ENCODE measurements at places on chromosomes 1 and 21.

GRCh38 chr1:94863919-94864318, 43.8 kb downstream of the SLC44A3 start:
- no peak for DNase-seq

- DNase-seq, result no peak
Observed at GRCh38 chr1:246730839-246731238, 6.6 kb downstream of the SCCPDH start.

DNA sequence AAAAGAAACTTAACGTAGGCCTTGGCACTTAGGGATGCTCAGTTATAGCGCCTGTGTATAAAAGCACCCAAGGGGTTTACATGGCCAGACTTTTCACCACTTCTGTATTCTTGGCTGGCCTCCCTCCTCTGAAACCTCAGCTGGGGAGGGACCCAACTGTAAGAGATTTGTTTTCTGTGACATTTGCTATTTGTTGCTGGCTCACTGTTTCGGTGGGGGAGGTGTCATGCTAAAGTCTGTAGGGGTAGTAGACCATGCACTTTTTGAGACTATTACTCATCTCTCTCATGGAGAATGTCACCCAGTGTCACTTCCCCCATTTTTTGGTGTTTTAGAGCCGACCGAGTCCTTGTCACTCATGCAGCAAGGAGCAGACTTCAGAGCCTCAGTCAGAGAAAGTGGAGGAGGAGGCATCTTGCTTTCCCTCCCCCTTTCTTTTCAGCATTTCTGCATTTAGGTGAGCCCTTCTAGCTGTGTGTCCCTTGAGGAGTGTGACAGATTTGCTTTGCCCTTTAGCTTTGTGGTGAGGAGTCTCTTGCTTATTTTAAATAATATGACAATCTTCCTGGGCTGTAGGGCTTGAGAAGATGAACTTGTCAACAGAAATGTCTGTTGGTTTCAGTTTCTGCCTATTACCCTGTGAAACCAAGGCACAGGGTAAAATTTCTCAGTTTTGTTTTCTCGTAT, 160.1 kb downstream of the FASLG start:
- DNase-seq, result no peak

DNA sequence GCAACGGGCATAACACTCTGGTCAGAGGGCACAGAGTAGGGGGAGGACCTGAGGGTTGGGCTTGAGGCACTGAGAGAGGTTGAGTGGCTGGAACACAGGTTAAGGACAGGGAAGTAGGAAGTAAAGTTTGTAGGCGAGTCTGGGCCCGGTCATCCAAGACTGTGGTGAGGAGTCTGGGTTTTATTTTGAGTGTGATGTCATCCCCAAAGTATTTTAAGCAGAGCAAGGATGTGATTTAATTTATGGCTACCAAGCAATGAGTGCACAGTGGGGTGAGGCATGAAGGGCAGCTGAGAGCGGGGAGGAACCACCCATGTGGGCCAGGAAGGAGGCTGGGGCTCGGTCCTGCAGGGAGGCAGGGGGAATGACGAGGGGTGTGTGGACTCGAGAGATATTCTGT, 11.2 kb upstream of the VWA5B1 start:
- no peak for DNase-seq

GRCh38 chr1:248858891-248859889, at the start of gene ZNF692:
ZNF692 (minus strand) TSS chr1:248859085; CDS start chr1:248858309, 776 bp downstream.
- DNase-seq, result peak; percentile 95

- no peak for DNase-seq
Observed at GRCh38 chr21:34282223-34282622, 81.6 kb upstream of the KCNE2 start.

- DNase-seq, result no peak
Observed at GRCh38 chr21:34345892-34346291, 17.9 kb upstream of the KCNE2 start.

DNA sequence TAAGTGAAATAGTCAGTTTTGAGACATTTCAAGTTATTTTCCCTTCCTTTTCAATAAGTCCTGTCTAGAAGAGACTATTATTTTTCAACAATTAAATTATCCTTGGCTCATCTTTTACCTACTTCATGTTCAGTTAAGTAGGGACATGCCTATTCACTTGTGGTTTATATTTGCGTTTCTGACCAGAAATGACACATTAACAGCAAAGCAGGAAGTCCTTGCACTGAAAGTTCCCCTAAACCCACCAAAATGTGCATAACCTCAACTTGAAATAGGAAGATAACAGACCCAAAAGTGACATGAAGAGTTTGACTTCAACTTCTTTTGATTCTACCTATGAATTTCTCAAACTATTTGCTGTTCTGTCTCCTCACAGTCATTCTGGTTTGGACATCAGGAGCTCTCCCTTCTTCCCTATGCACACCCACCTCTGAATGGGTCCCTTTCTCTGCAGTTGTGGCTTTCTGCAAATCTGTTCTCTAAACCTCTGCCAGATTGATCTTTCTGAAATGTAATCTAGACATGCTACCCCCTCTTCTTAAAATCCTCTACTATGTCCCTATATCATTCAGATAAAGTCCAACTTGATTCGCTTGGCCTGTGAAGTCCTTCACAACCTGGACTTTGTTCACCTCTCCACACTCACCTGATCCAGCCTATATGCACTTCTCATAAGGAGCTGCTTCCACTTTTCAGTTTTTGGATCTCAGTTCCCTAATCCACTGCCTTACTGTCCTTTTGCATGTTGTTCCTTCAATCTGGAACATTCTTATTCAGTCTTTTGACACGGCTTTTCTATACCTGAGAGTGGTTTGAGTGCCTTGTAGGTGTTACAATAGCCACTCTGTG, 661.5 kb upstream of the ADGRL4 start:
- no peak for DNase-seq

GRCh38 chr21:43299441-43300277, 127.3 kb downstream of the SIK1 start:
- DNase-seq, result no peak

DNA sequence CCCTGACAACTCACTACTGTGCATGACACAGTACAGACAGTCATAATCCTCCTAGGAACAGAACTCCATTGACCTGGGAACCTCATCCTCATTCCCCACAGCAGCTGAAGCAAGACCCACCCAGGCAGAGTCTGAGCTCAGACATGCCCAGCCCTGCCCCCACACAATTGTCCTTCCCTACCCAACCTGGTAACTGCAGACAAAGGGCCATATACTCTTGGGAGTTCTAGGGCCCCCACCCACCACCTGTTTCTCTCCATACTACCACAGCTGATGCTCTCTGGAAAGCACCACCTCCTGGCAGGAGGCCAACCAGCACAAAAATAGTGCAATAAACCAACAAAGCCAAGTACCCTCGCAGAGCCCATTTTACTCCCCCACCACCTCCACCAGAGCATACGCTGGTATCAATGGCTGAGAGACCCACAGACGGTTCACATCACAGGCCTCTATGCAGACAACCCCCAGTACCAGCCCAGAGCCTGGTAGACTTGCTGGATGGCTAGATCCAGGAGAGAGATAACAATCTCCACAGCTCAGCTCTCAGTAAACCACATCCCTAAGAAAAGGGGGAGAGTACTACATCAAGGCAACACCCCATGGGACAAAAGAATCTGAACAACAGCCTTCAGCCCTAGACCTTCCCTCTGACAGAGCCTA, 159.7 kb upstream of the CXADR start:
- DNase-seq, result no peak

GRCh38 chr1:73761559-73761958, 436.4 kb downstream of the LRRIQ3 start:
- no peak for DNase-seq

DNA sequence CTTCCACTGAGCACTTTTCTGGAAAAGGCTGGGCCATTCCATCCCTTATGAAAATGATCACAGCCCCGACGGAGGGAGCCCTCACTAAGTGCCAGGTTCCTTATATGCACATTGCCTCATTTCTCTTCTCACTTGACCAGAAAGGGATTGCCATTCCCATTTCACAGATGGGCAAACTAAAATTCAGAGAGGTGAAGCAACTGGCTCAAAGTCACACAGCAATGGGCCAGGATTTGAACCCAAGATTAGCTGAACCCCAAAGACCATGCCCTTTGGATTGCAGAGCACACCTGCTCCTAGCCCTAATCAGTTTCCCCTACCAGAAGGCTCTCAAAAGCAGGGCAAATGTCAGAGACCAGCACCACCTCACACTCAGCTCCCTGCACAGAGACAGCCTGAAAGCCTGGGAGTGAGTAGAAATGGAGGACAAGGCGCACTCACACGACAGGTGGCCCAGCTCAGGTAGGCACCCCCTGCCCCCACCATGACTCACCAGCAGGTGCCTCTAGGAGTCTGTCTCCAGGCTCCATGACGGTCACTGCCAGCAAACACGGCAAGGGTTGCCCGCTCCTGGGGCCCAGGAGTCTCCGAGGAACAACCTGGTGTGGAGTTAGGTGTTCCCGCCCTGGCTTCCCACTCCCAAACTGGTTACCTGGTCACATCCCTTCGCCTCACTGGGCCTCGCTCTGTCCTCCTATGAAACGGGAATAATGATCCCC, 21.7 kb downstream of the SDC3 start:
- DNase-seq, result no peak

DNA sequence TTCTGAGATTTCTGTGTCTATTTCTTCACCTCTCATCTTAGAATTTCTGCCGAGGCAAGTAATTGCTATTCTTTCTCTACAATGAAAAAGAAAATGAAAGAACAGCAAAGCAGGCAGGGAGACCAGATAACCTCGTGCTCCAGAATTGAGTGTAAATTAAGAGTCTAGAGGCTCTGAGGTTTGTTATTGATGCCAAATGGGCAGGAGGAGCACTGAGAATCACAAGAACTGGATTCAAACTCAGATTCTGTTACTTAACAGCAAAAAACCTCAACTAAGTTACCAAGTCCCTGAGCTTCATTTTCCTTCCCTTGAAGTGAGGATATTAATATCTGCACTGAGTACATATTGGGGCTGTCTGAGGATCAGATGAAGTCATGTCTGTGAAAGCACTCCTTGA, 5.5 kb upstream of the DDR2 start:
- no peak for DNase-seq

DNA sequence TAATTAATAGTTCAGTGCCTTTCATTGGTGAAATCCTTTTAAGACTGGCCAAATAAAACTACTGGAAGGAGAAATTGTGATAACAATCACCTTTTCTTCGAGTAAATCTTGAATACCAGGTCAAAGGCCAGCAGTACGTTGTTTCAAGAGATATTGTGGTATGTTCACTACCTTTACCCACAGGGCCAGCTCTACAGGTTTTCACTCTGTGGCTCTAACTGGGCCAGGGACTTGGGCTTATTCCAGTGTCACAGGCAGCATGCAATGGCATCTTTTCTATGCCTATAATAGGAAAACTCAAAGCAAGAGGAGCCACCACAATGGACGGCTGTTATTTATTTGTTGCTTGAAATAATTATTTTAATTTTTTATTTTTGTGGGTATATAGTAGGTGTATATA, 26.8 kb upstream of the LRIF1 start:
- DNase-seq, result no peak

- DNase-seq, result no peak
Observed at GRCh38 chr1:41819069-41819468, 99.7 kb downstream of the HIVEP3 start.

GRCh38 chr1:205440476-205441317, 15.1 kb downstream of the BLACAT1 start:
- DNase-seq, result peak; percentile 45

DNA sequence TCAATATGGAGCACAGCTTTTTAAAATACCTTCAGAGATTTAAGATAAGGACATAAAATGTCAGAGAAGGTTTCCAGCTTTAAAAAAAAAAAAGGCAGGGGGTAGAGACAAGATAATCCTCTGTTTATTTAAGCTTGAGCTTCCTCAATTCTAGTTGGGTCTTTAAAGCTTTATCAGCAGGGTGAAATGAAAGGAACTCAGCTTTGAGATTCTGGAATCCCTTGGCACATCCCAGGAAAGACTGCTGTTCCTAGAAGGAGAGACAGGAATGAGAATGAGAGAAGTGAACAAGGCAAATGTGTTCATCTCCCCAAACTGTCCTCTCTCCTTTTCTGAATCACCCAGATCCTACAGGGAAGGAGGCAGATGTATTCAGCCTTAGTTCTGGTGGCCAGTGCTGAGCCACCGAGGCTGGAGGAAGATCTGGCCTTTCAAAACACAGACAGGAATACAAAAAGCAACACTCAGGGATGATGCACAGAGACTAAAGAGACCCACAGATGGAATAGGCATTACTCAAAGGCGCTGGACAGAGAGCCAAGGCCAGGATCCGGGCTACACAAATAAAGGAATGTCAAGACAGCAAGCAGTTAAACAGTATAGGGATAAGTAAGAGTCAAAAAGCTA, 385.8 kb upstream of the DUSP10 start:
- DNase-seq, result no peak

DNA sequence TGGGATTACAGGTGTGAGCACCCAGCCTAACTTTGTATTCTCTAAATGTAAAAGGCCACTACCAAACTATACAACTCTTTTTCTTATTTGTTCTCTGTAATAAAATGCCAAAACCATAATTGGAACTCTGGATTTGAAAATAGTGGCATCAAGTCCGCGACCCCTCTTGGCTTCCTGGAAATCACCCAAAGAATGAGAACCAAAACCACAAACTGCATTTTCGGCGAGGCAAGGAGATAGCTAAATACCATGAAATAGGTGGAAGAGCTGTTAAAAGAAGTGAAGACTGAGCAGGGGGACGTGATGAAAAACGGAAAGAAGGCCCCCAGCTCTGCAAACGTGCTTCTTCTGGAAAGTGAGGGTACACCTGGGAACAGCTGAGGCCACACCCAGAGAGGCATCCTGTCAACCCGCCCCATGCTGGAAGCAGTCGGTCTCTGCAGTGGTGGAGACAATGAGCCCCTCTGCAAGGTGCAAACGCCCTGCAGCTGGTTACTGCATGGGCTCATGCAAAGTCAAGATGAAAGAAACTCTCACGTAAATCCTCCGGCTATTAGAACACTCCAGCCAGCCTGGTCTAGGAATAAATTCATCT, 22.5 kb downstream of the VPS26C start:
- DNase-seq, result no peak

DNA sequence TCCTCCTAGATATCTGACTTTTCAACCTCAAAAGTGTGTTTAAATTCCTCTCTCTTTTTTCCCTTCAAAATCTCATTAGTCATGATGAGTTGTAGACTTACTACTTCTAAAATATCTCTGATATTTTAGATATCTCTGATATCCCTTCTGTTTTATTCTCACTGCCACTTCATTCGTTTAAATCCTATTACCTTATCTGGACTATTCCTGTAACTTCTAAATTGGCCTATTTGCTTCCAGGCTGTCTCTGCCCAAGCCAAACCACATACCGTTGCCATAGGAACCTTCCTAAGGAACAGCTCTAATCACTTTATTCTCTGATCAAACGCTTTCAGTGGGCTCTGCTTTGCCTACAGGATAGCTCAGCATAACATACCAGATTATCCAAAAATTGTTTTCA, 333.1 kb upstream of the CHRM3 start:
- no peak for DNase-seq

- no peak for DNase-seq
Observed at GRCh38 chr1:178940068-178940765, 69.3 kb upstream of the ANGPTL1 start.

GRCh38 chr1:112554411-112554810, 45.6 kb downstream of the WNT2B start:
- DNase-seq, result no peak

GRCh38 chr1:211742889-211743529, 67.6 kb upstream of the NEK2 start:
- no peak for DNase-seq

All from nephron progenitor cell (in vitro differentiated cells).